ENCODE measurements at places on chromosomes 13 and 19.

DNA sequence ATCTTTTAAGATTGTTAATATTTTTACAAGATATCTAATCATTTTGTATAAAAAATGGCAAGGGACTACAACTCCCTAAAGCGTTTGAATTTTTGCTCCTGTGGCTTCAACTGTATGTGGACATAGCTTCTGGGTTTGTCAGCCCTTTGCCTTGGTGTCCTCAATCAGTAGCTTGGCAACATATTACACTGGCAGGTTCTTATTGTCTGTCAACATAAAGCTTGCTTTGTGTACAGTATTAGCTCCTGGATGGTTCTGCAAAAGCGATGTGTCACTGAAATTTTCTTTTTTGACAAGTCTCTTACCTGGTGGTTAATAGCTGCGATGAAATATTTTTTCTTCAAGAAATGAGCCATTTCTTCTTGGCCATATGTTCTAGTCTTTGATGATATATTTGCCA is 190.0 kb downstream of the HS6ST3 start:
- no peak for DNase-seq

GRCh38 chr19:1154731-1155351 is 19.2 kb downstream of the SBNO2 start:
- no peak for DNase-seq

- DNase-seq: no peak
Measured at GRCh38 chr13:66068683-66069082, 1161.5 kb downstream of the PCDH9 start.

- no peak for DNase-seq
Measured at GRCh38 chr19:19211499-19212420, at the start of gene NCAN. NCAN (plus strand) TSS chr19:19211958; CDS start chr19:19216954, 4,996 bp downstream.

DNA sequence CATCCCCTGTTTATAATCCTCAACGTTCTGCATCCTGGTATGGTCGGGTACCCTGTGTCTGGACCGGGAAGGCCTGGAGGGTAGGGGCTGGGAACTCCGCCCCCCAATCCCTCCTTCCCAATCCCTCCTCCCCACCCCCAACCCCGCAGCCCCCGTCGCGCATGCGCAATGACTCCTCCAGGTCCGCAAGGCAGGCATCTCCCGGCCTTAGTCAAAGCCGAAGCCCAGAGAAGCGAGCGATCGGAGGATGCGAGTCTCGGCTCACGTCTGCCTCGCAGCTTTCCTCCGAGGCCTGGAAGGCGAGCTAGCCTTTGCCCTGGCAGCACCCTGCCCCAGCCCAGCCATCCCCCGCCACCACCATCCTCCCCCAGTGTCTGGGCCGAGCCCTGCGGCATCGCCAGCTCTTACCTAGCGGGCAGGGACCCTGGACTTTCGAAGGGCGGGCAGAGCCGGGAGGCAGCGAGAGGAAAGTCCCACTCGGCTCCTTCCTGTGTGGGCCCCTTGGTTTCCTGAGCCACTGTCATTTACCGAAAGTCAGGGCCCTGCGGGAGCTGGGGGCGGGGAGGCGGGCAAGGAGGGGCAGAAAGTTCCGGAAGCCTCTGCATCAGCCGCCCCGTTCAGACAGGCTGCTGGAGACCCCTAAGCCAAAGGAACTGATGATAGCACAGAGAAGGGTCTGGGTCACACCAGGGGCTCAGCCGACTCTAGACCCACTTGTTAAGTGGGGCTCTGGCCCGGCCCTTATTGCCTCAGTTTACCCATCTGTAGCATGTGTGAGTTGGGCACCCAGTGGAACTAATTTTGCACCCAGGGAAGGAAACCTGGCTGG is at the start of gene JAK3:
TSS of gene JAK3 (minus strand) at position 445 of the 829 bp plus-strand sequence. CDS start 3,565 bp downstream, outside the sequence.
- DNase-seq: peak; percentile 64

- no peak for DNase-seq
Measured at GRCh38 chr13:31967155-31967554, 64.4 kb upstream of the FRY start.

DNA sequence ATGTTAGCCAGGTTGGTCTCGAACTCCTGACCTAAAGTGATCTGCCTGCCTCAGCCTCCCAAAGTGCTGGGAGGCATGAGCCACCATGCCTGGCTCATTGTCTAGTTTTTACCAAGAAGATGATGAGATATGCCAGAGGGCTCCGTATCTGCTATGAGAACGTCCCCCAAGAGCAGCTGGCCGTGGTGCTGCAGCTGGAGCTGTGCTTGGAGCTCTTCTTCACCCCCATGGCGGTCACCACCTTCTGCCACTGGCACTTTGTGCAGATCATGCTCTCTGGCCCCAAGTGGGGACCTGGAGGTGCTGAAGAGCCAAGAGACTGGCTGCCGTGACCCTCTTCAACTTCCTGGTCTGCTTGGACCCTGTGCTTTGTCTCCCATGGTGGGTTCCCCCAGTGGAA is 36.8 kb downstream of the GPR42 start:
- no peak for DNase-seq

DNA sequence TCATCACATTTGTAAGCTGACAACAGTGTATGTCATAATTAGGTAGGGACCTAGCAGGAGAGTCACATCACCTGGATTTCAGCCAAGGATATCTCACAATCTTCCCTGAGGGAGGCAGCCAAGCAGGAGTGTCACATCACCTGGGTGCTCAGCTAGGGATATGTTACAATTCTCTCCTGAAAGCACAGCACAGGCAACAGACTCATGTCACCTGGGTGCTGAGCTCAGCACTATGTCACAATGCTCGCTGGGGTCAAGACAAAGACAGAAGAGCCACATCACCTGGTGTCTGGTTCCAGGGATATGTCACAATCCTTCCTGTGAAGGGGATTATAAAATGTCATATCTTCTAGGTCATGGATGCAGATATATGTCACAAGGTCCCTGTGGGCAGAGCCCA is 123.7 kb downstream of the ZNF675 start:
- DNase-seq: no peak

DNA sequence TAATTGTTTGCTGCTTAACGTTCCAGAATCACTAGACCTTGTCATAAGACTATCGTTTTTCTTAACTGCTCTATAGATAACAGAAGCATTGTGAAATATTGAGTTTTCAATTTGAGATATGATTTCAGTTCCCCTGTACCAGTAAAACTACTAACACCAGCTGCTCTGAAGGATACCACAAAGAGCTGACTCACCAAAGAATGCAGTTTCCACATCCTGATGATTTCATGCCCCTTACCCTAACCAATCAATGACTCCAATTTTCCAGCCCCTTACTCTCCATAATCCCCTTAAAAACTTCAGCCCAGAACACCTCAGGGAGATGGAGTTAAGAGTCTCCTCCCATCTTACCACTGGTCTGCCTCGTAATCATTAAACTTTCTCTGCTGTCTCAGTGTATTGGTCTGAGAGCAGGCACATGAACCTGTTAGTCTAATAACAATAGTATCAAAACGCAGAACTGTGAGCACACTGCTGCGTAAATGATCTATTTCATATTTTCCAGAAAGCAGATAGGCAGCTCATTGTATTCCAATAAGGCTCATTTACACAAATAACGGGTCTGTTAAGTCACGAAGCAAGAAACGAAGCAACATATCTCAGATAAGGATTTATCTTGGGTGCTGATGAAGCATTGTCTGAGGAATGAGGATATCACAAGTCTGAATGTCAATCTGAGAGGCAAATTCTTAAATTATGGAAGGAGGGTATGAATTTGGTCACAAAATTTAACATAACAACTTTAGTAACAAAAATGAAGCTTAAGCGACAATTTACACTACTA is 14.1 kb upstream of the CCNA1 start:
- no peak for DNase-seq

GRCh38 chr13:27353166-27353583 is 71.2 kb upstream of the GTF3A start:
- no peak for DNase-seq

- no peak for DNase-seq
Measured at GRCh38 chr13:31945202-31945961, 86.2 kb upstream of the FRY start.

DNA sequence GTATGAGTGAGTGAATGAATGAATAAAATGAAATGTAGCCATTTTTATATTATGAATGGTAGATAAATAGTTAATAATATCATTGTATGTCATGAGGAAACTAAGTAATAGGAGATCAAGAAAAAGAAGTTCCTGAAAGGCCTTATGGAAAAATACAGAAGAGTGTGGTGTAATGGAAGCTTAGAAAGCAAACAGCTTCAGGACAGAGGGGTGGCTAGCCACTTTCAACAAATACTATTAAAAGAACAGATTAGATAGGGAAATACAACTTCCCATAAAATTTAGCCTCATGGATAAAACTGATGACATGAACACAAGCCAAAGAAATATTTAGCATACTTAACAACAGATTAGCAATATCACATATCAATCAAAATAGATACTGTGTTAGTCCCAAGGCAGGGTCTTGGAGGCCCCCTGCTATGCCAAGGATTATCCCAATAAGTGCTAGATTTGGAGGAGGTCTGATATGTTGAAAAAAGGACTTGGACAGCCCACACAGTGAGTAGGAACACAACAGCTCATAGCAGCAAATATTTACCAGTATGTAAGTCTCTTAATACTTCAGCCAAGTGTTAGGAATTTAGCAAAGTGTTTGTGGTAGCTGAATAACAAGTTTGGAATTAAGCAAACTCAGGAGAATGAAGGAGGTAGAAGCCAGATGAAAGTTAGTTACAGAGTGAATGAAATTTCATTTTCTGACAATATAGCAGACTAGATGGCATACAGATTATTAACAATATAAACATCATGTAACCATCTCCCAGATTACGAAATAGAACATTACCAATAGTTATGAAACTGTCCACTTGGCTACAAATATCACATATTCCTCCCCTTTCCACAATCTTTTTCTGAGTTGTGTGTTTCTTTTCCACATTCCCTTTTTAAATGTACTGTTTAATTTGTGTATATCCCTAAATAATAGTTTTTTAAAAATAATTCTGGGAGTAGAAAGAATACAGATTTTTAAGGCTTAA is 1632.0 kb downstream of the PCDH9 start:
- no peak for DNase-seq

DNA sequence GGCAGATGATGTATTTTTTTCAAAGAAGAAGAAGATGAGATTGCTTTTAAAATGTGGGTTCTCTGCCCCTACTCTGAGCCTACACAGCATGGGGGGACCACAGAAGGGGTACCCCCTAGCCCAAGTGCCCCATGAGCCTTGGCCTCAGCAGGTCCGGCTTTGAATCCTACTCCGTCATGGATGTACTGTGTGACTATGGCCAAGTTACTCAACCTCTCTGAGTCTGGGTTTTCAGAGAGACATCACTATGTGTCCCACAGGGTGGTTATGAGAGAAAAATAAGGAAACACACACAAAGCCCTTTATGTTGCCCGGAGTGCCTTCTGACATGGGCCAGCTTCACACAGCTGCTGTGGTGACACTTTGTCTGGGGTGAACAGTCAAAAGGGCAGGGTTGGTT is 92.0 kb downstream of the KCTD15 start:
- DNase-seq: no peak

- DNase-seq: no peak
Measured at GRCh38 chr13:85662186-85662585, 137.0 kb downstream of the SLITRK6 start.

- DNase-seq: no peak
Measured at GRCh38 chr13:98791611-98792010, 39.1 kb upstream of the SLC15A1 start.

DNA sequence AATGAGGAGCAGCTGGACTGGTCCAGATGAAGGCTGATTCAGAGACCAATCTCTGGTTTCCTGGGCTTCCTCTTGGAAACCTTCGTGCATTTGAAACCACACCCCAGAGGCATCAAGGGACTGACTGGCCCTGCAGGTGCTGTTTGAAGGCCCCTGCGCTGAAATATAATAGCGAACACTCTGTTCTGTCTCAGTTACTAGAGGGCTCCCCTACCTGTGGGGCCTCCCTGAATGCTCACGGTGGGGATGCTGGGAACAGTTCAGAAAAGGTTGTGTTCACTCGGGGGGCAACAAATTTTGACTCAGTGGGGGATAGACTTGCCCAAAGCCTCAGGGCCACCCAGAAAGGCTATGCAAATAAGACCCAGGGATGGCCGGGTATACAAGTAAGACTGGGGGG is 6.4 kb downstream of the CCDC8 start:
- DNase-seq: no peak

- no peak for DNase-seq
Measured at GRCh38 chr13:32107973-32108372, 76.4 kb downstream of the FRY start.

- no peak for DNase-seq
Measured at GRCh38 chr13:102187313-102187712, 214.5 kb downstream of the FGF14 start.

GRCh38 chr13:107882708-107883560 is 332.4 kb downstream of the LIG4 start:
- no peak for DNase-seq

DNA sequence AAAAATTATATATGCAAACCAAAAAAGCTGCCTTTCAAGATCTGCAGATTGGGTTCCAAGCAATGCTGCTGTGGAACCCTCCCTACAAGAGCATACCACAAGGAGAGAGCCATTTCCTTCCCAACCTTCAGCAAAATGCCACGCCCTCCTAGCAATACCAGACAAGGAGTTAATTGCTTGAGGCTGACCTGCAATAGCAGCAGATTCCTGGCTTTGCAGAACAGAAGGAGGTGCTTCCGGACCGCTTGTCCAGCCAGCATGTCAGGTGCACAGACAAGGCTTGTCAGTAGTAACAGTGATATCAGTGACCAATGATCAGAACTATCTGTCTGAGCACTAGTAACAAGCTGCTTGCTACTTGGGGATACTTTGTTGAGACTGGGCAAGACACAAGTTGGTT is 301.6 kb downstream of the FGF14 start:
- no peak for DNase-seq

- no peak for DNase-seq
Measured at GRCh38 chr13:107203146-107203847, 635.4 kb upstream of the ARGLU1 start.

DNA sequence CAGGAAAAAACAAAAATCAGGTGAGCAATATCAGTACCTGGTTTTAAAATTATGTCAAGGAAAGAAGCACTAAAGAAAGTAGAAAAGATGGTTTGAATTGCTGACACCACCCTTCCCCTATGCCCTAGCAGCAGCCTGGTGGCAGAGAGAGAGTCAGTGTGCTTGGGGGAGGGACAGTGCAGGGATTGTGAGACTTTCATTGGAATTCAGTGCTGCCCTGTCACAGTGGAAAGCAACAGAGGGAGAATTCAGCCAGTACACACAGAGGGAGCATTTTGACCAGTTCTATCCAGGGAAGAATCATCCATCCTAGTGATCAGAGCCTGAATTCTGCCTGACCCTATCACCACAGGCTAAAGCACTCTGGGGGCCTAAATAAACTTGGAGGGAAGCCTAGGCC is 222.4 kb upstream of the PCDH17 start:
- DNase-seq: no peak

DNA sequence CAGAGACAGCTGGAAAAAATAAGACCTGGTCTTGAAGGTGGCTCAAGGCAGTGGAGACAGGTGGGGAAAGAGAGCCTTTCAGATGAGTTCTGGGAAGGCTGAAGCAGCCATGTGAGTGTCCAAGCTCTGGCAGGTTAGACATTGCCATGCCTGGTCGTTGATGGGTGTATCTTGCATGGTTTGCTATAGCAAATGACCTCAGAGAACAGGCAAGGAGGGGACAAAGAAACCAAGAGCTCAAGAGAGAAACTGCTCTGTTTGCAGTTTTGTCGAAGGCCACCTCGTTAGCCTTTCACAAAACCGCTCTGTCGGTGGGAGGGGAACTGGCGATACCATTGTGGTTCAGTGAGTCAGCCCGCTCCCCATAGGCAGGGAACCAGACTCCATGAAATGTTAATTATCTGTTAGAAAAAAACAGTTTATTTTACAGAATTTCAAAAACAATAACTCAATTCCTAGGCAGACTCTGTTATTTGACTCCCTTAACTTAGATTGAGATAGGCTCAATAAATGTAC is 82.8 kb upstream of the ARGLU1 start:
- no peak for DNase-seq

All from activated CD4-positive, CD25-positive, alpha-beta regulatory T cell (primary cell).